Hematopoietic multipotent progenitor cell treated with erythropoietin and hydrocortisone succinate and interleukin-3 and kit ligand, for 4 days (in vitro differentiated cells): ENCODE measurements at places on chromosomes 6 and 20.
A peak's percentile ranks its signal among the peaks of the same experiment; 100 is the strongest.

- no peak for DNase-seq
These were observed 466.0 kb downstream of the GJA1 start for GRCh38 chr6:121901432-121901831.

- DNase-seq: no peak
These were observed 22.9 kb downstream of the DEK start for GRCh38 chr6:18241208-18242038.

DNA sequence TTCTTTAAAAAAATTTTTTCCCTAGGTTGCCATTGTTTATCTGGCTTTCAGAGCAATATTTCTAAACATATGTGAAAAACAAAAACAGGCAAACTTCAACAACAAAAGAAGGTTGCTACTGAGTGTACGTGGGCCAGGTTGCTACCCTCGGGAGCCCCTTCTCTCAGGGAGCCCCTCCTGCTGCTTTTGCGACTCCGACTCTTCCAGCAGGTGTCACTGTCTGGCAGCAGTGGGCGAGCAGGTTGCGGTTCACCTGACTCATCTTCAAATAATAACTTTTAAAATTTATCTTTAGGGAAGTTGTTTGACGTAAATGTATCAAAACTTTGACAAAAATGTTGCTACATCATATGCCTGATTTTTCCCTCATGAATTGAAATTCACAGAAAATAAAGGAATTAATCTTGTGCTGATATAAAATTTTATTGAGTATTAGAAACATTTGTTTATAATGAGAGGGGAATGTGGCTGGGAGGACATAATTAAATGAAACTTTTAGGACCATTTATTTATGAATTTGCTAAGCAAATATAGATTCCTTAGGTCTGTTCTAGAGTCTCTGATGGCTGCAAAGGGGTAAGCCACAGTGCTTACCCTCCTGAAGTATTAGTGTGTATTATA, 138.8 kb downstream of the HIVEP1 start:
- peak; percentile 45 for DNase-seq

GRCh38 chr20:43903953-43904826, 10.5 kb upstream of the TOX2 start:
- no peak for DNase-seq

- no peak for DNase-seq
These were observed 53.9 kb downstream of the DHX35 start for GRCh38 chr20:39016041-39016440.

DNA sequence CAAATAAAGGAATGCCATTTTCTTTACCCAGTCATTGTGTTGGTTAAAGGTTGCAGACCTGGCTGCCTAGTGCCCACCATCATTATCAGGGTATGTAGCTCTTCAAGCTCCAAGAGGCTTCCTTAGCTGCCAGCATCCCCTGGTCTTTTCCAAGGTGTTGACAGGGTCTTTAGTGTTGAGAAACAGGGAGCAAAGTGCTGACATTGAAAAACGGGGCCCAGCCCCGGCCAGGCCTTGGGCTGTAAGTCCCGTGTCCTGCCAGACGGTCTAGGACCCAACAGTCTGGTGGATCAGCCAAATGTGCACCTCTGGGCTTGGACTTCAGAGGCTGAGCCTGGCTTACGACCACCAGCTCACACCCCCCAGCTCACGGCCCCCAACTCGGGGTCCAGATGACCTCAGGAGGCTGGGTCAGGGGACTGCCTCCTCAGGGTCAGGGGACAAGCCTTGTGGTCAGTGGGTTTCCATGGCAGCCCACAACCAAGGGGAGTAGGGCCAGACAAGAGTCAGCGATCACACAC, 114.4 kb upstream of the MLN start:
- no peak for DNase-seq

DNA sequence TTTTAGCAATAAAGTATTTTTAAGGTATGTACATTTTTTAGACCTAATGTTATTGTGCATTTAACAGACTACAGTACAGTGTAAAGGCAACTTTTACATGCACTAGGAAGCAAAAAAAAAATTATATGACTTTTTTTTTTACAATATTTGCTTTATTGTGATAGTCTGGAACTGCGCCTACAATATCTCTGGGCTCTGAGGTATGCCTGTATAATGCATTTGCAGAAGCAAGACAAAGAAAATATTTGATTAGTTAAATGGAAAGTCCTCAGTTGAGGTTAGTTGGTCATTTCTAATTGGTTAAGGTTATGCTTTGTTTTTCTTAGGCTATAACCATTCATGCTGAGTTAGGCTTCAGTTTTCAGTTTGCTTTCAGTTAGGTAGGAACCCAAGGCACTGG, 46.9 kb upstream of the SMAP1 start:
- DNase-seq: no peak

GRCh38 chr6:157789861-157790260, 33.2 kb upstream of the SNX9 start:
- DNase-seq: no peak

GRCh38 chr20:52105442-52106422, 85.8 kb downstream of the ZFP64 start:
- DNase-seq: peak; percentile 41

DNA sequence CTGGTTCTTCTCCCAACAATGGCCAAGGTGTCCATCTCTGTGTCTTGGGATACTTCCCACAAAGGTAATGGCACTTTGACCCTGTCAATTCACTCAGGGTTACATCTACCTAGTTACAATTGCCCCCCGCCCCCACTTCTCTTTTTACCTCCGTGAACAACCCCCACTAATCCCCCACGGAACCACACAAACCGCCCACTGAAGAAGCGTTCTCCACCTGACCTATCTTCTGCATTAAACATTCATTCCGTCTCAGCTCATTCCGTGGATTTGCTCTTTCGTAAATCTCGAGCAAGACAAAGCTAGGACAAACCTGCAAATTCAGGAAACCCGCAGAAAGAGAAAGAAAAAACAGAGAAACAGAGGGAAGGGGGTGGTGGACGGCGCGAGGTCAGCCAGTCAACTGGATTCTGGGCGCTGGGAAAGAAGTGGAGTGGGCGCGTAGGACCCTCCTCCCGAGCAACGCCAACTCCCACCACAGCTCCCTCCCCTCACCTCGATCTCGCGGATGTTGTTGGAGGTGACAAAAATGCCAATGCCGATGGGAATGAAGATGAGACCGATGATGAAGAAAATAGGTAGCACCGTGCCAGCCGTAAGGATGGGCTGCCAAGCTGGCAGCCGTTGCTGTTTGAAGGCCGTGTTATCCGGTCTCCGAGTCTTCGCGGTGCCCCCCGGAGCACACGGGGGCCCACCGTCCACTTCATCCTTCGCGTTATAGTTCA, 523 bp downstream of the TMEM30A start:
- peak; percentile 36 for DNase-seq

GRCh38 chr6:2111162-2111677, 134.2 kb downstream of the GMDS start:
- no peak for DNase-seq

- no peak for DNase-seq
These were observed 23.4 kb upstream of the VEGFA start for GRCh38 chr6:43746613-43747102.

- DNase-seq: peak; percentile 74
These were observed 84.3 kb upstream of the RALY start for GRCh38 chr20:33909331-33909921.

DNA sequence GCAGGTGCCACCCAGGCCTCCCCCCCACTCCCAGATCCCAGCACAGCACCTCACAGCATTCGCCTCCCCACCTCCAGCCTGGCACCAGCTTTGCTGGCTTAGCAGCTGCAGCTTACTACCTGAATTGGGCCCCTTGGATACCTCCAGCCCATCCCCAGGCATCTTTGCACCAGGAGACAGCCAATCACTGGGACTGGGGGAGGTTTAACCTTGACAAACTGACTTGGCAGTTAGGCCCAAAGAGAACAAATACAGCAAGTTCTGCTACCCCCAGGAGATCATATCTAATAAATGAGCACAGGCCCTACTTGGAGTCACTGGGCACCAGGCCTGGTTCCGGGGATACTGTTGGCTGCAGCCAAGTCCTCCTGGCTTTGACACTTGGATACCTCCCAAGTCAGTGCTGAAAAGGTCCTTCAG, 8.8 kb downstream of the PDRG1 start:
- DNase-seq: no peak

- DNase-seq: peak; percentile 80
These were observed 2.1 kb downstream of the ZC3H12D start for GRCh38 chr6:149482545-149483333.

GRCh38 chr20:1810926-1811620, 84.1 kb upstream of the SIRPA start:
- DNase-seq: peak; percentile 79

DNA sequence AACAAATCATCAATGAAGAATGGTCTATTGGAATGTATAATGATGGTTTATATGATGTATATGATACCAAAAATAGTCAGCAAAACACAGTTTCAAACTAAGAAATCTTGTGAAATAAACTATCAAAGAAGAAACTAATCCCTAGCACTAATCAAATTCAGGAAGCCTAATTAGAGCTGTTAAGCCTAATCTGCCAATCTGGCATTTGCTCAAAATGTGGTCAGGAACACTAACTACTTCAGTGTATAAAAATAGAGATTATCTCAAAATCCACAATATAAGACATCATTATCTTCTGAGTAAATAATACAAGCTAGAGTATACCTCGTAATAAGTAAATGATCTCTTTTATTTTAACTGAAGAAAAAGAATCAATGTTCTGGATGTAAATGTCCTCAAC, 12.8 kb upstream of the AKAP7 start:
- no peak for DNase-seq

DNA sequence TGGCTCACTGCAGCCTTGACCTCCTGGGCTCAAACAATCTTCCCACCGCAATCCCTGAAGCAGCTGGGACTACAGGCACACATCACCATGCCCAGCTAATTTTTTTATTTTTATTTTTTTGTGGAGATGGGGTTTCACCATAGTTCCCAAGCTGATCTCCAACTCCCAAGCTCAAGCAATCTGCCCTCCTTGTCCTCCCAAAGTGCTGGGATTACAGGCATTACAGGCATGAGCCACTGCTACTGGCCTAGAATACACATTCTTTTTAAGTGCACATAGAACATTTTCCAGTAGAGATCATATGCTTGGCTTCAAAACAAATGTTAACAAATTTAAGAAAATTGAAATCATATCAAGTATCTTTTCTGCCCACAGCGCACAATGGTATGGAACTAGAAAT, 176.8 kb upstream of the MARCKS start:
- DNase-seq: no peak

DNA sequence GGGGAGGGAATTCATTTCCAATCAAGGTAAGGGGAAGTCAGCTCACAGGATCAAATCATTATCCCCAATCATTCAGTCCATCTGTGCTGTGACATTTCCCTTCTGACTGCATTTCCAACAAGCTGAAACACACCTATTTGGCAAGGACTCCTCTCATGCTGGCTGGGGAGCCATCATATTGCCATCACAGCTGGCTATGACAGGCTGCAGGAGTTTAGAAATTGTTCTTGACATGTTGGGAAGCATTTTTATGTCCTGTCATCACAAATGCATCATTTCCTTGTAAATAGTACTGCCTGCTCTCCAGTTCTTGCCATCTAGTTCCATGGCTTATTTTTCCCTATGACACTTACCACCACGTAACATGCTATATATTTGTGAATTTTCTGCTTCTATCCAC, 113.9 kb upstream of the TMEM170B start:
- no peak for DNase-seq
